ENCODE measurements at places on chromosomes 3 and 15.

- DNase-seq = no peak
These were observed 120.0 kb downstream of the DUT start for GRCh38 chr15:48451241-48451640.

DNA sequence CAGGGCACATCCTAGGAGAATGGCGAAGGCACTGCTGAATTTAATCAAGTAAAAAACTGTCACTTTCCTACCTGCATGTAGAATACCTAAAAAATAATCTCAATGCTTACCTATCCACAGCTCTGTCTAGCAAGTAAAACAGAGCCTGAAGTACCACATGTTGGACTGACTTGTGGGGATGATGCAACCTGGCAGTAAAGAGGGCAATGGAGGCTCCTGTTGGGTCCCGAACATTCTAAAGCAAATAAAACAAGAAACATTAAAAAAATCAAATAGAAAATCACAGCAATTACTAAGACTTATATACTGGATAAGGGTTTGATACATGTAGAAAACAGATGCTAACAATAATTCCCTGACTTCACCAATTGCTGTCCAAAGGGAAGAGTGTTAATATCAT lies 56.1 kb downstream of the PTPN9 start:
- DNase-seq = no peak

GRCh38 chr3:188978421-188979171 lies 193.2 kb upstream of the TPRG1 start:
- DNase-seq = no peak

DNA sequence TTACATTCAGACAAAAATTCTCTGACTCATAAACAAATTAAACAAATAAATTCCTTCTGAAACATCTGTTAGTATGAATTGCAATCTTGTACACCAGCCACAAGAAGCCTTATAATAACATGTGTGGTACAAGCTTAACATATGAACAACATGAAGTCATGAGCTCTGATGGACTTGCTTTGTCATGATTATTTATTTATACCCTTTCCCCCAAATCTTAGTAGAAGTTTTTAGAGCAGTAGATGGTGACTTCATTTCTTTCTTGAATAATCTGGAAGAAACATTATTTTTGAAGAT lies 633.4 kb downstream of the EPHA3 start:
- no peak for DNase-seq

DNA sequence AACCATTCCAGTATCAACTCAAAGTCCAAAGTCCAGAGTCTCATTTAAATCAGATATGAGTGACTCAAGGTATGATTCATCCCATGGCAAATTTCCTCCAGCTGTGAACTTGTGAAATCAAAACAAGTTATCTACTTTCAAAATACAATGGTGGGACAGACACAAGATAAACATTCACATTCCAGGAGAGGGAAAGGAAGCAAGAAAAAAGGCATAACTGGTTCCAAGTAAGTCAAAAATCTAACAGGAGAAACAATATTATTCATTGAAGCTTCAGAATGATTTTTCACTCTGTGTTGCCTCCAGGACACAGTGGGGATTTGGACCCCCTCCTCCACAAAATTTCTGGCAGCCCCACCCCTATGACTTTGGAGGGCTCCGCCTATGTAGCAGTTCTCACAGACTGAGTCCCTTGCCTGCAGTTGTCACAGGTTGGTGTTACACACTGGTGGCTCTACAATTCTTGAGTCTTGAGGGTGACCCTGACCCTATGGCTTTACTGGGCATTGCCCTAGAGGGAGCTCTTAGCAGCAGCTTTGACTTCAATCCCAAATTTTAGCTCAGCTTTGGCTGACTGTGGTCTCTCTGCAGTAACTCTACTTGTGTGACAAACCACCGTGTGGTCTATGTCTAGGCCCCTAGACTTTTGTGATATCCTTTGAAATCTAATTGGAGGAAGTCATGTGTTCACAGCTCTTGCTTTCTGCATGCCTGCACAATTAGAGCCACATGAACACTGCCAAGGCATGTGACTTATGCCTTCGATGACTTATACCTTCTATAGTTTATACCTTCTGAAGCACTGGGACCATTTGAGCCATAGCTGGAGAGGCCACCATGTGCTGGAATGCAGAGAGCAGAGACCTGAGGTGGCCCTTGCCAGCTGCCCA lies 644.2 kb downstream of the GRM7 start:
- DNase-seq = no peak

GRCh38 chr3:71785532-71786216 lies 726 bp upstream of the PROK2 start:
- no peak for DNase-seq

DNA sequence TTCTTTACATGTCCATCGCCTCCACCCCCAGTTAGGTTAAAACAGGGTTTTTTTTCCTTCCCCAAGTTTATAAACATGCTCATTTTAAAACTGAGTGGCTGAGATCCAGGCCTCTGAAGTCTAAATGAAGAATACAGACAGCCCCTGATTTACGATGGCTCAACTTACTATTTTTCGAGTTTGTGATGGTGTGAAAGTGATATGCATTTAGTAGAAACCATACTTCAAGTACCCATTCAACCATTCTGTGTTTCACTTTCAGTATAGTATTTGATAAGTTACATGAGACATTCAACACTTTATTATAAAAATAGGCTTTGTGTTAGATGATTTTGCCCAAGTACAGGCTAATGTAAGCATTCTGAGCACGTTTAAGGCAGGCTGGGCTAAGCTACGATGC lies 30.5 kb upstream of the GNB5 start:
- DNase-seq = no peak

DNA sequence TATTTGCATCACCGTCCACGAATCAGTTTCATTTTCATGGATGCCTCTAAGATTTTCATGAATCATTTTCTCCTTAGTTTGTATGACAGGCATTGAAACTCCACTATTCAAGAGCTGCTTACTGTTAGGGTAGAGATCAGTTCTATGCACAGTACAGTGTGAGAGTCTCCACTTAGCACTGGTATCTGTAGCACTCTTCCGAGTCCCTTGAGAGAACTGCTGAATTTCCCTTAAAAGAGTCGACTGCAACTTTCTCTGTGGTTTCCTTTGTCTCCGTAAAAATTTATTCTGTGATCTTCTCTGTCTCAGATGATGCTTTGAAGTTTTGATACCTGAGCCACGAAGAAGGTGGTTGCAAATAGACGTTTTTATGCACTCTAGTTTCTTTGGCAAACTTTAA lies 14.8 kb downstream of the GTPBP8 start:
- DNase-seq = no peak

DNA sequence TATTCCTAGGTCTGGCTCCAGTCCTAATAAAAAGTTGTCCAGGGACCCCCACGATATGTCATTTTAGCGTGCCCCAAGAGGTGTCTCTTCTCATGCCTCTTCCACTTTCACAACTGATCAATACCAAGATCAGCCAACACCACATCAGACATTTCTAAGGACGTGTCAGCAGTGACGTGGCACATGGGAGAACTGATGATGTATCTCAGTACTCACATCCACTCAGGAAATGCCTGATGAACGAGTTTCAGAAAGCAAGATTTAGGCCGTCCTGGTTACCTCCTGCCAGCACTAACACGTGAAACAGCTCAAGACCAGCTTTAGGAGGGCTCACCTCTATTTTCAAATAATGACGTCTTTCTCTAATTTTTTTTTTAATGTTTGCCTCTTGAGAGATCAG lies 19.6 kb downstream of the VGLL4 start:
- DNase-seq = peak; percentile 40

GRCh38 chr3:80705290-80705689 lies 937.5 kb upstream of the ROBO1 start:
- DNase-seq = no peak

GRCh38 chr15:81014446-81015093 lies 13.8 kb downstream of the TLNRD1 start:
- DNase-seq = no peak

DNA sequence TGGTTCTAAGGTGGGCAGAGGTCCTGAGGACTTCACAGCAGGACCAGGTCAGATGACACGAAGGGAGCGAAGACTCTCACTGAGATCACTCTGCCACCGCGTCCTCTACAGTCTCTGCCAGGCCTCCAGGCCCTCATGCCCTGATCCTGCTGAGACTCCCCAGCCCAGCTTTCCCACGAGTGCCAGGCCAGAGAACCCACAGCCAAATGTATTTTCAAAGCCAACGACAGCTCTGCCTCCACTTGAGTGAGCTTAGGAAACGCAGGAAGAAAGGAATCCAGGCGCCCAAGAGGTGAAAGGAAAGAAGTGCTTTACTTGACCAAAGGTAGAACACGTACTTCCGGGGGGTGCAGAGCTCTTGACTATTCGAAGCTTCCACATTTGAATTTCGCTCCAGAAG lies 275.0 kb downstream of the XXYLT1 start:
- DNase-seq = no peak

DNA sequence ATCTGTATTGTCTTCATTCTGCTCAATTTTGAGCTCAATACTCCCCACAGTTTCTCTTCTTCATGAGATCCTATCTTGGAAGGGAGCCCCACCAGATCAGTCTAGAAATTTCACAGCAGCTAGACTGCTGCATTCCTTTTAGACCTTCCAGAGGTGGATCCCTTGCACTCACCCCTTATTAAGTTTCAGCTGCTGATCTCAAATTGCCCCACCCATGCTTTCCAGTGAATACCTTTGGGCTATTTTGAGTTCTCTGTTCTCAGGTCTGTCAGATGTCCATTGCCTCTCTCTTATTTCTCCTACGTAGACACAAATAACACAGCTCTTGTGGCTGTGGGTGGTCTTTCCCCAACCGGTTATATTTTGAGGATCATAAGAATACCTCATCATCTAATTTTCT lies 60.8 kb downstream of the GPR156 start:
- no peak for DNase-seq

DNA sequence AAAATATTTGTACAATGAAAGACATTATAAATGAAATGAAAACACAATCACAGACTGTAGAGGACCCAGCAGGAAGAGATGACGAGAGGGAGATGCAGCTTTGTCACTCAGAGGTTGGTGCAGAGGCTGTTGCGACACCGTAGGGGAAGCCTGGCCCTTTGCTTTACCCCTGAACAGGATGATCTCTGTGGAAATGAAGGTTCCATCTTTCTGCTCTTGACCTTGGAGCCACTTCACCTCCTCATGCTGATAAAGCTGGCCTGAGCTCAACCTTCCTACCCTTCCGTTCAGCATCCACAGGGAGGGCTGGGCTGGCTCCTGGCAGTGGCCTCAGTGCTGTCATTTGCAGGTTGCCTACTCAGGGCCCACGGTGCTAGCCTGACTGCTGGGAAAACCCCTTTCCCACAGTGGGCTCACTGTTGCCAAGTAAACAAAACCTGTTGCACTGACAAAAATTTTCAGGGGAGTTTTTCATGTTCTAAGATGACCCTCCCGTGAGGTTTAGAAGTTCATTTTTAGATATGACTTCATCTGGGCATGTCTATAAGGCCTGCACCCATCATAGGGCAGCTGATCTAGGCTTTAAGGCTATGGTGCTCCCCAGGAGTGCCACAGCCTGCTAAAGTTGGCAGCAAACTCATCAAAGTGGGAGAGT lies 3.0 kb upstream of the CD80 start:
- DNase-seq = peak; percentile 20

GRCh38 chr15:44729408-44730127 lies 6.8 kb upstream of the TRIM69 start:
- no peak for DNase-seq

DNA sequence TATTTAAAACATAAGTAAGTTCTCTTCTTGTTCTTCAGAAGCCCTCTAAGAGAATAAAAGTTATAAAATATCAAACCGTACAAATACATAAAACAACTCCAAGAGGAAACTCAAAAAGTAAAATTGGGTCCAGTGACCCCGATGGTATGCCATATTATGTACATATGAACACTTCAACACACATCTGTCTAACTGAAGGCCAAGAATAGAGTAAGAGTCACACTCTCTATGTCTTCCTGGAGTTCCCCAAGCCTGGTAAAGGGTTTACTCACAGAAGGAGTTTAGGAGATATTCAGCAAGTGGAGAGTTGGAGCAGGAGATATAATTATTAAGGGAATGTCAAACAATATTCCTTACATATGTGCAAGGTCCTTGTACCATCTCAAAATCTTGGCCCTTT lies 101.3 kb upstream of the EIF1B start:
- DNase-seq = no peak

Data from activated T-helper 9 cell treated with anti-CD3 and anti-CD28 coated beads, Interleukin-2, amount 50 U/mL, for 16 hours (primary cell).